ENCODE measurements at places on chromosomes 6 and 20.

DNA sequence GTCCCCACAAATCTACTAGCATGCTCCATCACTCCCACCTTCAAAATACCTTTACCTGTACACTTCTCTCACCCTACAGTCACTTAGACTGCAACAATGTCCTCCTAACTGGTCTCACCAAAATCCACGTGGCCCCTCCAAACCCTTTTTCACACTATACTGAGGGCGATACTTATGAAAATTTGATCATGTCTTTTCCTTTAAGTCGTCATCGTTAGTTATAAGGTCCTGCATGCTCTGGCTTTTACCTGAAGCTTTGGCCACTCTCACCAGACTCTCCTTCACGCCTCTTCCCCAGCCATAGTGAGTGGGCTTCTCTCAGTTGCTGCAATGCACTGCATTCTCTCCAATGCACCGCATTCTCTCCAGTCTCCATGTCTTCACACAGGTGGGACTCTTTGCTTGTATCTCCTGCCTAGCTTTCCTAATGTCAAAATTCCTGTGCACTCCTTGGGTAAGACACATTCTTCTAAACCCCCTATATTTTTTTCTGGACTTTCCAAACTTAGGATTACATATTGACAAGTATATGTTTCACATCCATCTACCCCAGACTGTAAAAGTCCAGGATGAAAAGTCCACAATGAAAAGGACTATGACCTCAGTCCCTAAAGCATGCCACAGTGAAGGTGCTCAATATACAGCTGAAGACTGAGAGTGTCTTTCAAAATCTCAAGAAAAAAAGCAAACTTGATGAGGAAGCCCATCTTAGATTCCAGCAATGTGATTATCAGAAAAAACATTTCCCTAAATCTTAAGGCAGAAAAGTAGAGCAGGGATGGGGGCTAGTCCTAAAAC lies 24.7 kb downstream of the PTPRK start:
- DNase-seq, result no peak

DNA sequence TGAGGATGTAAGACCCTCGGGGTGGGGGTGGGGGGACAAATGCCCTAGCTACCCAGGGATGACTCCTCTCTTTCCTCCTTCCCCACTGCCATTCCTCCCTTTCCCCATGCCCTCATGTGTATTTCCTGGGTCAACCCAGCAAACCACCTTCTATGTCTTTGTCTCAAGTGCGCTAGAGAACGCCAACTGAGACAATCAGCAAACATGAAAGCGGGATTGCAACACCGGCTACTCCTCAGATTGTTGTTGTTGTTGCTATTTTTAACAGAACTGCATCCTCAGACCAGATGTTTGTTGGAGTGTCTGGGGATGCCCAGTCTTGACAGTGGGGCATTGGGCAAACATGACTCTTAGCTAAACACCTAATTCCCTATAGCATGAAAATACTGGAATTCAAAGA lies 39.3 kb upstream of the HIVEP1 start:
- no peak for DNase-seq

DNA sequence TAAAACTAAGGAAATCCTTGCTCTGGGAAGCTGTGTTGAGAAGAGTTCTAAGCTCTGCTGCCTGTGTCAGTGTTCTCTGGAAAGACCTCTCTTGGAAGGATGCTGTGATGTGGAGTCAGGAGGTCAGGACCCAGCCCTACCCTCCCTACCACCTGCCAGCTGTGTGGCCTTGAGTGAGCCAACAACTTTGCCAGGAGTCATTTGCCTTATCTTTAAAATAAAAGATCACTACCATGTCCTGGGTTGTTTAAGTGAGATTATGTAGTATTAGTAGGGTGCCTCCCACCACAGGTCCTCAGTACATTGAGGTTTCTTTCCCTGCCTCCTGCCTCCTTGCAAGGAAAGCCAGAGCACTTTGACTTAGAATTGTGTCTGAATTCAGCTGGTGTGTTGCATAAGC lies 64.9 kb downstream of the FOXO3 start:
- no peak for DNase-seq

DNA sequence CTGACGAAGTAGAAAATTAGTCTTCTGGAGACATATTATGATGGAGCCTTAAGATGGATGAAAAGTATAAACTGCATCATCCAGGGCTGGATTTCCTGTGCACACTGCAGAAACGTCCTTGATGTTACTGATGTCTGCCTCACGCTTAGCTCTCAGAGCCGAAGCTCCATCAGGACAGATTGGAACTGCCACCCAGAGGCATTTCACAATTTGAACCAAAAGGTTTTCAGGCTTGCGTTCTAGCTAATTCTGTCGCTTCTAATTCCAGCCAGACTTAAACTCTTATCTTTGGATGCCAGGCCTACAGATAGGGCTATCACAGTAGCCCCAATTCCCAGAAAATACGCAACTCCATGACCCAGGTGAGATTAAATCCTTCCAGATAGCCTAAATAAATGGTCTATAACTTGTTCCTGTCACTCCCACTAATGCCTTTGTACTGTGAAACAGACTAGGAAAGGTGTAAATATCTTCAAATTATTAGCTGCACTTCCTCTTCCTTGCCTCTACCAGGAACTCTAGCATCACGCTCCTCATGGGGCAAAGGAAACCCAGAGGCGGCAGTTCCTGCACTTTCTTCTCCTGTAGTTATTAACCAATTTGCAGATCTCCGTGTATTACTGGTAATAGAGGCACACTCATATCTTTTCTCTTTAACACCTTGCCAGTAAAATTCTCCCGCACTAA lies 634.6 kb downstream of the PRKN start:
- no peak for DNase-seq

DNA sequence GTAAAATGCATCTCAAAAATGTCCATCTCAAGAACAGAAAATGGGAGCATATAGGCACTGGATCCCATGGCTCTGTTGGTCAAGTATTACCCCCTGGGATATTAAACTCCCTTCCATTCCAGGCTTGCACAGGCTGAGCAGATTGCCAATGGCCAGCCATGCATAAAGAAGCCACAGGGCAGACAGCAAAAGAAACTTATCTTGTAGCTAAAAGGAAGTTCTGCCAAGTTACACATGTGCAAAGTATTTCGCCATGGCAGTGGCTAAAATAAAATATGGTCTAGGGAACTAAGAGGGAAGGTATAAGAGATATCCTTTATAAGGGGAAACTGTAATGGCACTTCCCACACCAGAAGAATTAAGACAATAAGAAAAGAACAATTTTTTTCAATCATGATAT lies 415.6 kb upstream of the BTBD3 start:
- DNase-seq, result no peak

GRCh38 chr6:85405175-85405852 lies 44.6 kb upstream of the NT5E start:
- DNase-seq, result no peak

GRCh38 chr6:127206531-127207095 lies 60.1 kb upstream of the RNF146 start:
- DNase-seq, result no peak

DNA sequence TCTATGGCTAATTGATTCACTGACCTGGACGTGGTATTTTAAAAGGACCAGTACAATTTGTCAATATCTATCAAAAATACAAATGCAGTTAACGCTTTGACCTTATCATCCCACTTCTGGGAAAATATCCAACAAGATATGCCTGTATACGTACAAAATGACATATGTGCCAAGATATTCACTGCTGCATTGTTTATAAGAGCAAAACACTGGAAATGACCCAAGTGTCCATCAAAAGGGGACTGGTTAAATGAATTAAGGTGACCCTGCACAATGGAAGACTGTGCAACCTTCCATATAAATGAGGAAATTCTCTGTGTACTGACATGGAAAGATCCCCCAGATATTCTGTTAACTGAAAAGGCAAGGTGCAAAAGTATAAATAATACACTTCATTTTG lies 13.9 kb downstream of the TRAM2 start:
- DNase-seq, result no peak

- no peak for DNase-seq
Observed at GRCh38 chr20:61816606-61817460, 248.8 kb downstream of the TAF4 start.

DNA sequence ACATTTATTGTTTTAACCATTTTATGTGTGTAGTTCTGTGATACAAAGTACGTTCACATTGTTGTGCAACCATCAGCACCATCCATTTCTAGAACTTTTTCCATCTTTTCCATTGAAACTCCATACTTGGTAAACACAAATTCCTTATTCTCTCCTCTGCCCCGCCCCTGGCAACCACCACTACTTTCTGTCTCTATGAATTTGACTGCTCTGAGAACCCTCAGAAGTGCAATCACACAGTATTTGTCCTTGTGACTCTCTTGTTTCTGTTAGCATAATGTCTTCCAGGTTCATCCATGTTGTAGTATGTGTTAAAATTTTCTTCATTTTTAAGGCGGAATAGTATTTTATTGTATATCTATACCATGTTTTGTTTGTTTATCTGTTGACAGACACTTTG lies 56.9 kb downstream of the DHX35 start:
- no peak for DNase-seq

GRCh38 chr6:135222623-135223022 lies 41.5 kb downstream of the MYB start:
- no peak for DNase-seq

DNA sequence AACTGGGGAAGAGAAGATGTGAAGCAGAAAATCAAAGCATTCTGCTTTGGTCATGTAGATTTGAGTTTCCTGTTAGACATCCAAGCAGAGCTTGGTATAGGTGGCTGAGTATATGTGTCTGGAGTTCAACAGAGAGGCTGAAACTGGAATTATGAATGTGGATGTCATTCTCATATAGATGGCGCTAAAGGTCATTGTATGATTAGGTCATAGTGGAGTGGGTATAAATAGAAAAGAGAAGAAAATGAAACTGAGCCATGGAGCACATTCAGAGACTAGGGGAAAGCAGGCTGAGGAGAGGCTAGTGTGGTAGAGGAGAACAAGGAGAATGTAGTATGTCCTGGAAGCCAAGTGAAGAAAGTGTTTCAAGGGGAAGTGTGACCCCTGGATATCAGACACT lies 295.6 kb upstream of the PLN start:
- no peak for DNase-seq

- DNase-seq, result no peak
Observed at GRCh38 chr20:57773059-57773815, 63.4 kb upstream of the PMEPA1 start.

DNA sequence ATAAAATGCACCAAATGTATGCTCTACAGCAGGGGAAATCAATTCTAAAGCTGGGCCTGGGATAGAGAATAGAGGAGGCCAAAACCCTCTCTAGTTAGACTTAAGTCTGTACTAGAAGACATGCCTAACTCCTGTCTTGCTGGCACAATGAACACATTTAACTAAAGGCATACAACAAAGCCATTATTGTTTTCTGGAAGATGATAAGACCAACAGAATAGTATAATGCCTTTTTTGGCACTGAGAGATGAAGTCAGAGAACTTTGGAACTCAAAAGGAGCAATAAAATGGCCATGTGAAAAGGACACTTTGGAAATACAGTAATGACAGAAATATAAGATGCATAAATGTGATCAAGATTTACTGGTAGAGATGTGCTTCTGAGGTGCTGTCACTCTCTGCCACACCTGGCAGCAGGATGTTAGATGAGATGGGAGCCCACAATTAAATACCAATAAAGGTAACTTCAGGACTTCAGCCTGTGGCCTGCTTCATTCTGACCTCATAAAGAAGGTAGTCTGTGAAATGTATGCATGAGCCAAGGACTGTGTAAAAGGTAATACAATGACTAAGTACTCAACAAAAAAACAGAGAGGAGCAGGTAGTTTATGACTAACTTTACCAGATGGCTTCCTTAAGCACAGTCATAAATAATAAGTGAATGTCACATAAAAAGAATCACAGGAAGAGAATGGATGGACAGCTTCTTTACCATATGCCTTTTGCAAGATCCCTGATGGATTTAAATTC lies 333.4 kb downstream of the BCKDHB start:
- DNase-seq, result no peak

DNA sequence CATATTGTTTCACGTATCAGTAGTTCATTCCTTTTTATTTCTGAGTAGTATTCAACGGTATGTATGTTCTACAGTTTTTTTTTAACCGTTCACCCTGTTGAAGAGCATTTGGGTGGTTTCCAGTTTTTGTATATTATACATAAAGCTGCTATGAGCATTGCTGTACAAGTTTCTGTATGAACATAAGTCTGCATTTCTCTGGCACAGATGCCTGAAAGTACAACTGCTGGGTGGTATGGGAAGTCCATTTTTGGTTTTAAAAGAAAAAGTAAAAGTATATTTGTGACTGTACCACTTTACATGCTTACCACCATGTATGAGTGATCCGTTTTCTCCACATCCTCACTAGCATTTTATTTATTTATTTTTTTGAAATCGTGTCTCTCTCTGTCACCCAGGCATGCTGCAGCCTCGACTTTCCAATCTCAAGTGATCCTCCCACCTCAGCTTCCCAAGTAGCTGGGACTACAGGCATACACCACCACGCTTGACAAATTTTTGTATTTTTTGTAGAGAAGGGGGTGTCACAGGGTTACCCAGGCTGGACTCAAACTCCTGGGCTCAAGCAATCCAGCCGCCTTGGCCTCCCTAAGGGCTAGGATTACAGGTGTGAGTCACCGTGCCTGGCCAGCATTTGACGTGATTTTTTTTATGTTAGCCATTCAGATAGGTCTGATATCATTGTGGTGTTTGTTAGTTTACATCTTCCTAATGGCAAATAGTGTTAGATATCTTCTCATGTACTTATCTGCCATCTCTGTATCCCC lies 11.0 kb upstream of the SIM1 start:
- no peak for DNase-seq

DNA sequence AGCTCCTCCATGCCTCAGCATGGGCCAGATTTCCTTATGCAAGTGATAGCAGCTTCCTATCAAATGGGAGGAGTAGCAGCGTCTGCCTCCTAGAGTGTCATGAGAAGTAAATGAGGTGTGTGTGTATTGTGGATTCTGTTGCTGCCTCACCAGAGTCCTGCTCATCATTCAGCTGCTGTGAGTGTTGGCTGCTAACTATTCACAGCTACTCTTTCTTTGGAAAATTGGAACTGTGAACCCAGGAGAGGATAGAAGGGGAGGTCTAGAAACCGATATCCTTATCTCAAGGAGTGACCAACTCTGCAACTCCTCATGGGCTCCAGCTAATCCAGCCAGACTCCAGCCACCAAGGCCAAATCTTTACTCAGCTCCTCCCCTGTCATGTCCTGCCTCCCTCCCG lies 63.3 kb downstream of the TOX2 start:
- DNase-seq, result no peak

DNA sequence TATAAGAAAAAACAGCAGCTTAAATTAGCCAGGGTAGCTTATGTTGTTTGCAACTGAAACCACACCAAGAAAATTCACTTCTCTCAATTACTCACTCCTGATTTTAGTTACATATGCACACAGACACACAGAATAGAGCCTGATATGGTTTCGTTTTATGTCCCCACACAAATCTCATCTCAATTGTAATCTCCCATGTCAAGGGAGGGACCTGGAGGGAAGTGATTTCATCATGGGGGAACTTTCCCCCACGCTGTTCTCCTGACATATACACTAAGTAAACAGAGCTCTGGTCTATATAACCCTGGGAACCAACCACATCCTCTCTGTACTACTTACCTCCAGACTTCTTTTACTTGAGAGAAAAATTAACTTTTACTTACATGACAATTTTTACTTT lies 9.8 kb downstream of the OR12D1 start:
- no peak for DNase-seq
